ENCODE measurements at places on chromosomes 16 and 17. TPM values are rescaled to one million over a fixed set of nuclear protein-coding genes. Genes with fewer than 3 reads are reported as not detected.

DNA sequence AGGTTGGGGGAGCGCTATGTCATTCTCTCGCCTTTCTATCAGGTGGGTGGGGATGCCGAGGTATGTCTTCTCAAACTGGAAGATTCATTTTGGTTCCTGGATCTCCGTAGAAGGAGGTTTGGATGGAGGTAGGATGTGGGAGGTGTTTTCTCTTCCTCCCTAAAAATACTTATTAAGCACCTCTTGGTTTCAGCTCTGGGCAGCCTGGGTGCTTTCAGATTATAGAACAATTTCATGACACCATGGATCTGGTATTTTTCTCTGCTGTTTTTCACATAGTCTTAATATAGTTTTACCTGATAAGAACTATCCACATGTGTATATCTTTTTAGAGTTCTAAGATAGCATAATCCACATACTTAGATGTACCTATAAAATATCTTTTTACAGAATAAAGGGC lies 92.9 kb downstream of the YPEL2 start:
- no peak for DNase-seq

DNA sequence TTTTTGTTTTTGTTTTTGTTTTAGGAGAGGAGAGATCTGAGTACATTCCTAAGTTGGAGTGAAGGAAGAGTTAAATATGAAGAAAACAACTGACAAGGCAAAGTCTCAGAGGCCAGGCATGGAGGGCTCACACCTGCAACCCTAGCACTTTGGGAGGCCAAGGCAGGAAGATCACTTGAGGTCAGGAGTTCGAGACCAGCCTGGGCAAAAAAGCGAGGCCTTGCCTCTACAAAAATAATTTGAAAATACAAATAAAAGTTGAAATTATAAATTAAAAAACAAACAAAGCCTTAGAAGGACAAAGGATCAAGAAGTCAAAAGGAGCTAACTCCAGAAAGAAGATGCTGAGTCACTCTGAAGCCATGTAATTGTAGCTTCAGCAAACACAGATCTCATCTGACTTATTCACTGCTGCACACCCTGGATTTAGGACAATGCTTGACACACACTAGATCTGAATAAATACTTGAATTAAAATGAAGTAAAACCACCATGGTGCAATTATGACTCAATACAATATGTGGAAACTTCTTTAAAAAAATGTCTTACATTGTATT lies 9.1 kb downstream of the CEP20 start:
- DNase-seq, result no peak

DNA sequence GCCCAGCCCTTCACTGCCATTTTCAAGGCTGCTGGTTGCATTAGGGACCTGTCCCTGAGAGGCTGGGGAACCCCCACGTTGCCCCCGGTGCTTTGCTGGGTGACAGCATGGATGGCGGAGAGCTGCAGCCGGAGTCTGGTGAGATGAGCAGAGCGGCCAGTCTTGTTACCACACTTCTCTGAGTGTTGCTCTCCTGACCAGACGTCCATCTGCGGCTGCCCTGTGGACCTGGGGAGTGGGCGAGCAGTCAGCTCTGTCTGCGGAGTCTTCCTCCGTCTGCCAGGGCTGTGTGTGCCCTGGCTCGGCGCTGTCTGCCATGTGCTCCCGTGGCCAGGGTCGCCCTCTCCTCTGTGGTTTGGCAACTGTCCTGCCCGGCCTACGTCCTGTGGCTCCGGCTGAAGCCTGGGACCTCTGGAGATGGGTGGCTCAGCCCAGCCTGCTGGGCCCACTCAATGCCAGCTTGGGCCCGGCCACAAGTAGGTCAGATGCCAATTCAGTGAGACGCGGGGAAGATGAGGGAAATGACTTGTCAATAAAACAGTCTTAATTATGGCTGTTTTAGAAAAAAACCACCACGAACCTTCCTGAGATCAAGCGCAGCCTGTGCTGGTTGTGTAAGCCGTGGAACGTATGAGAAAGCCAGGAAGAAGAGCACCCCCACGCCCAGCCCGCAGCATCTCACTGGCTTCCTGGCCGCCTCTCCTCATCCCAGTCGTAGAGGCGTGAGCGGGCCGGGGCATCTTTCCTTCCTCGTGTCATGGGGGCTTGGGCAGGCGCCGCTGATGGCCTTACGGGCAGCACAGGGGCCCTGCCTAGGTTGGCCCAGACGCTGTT lies 7.9 kb downstream of the KCTD5 start:
- DNase-seq, result no peak

Gene CRYM
- not detected for total RNA-seq

DNA sequence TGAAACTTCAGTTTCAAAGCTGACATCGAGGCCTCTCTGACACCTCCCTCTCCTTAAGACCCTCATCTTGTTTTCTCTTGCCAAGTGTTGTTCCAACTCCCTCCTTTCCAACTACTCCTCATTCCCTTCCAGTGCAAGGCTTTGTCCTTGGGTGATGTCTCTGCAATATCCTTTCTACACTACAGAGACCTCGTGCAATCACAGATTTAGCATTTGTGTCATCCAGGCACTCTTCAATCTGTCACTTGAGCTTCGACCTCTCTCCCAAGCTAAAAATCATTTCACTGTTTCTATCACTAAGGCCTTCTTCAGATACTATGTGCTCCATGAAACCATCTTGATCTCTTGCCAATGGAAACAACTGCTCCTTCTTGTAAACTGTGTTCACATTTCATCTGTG lies 31.6 kb downstream of the TEKT3 start:
- DNase-seq, result no peak

All from dermis microvascular lymphatic vessel endothelial cell (primary cell).